ENCODE measurements at places on chromosomes 3 and 15. TPM values are rescaled to one million over a fixed set of nuclear protein-coding genes. Genes with fewer than 3 reads are reported as not detected.

DNA sequence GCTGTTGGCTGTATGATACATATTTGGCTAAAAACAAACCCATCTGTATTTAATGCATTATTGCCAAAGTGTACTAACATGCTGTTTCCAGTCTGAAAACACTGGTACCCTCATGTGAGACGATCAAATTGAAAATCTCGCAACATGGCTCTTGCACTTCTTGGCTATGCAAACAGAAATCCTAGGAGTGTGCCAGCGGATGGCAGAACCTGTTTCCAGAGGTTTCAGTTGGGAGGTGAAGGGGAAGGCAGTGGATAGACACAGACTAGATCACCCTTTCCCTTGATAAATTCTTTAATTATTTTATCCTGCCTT is 350.3 kb downstream of the TUSC7 start:
- no peaks in the 10 kb centered on the region for H3K36me3 ChIP-seq
- H3K4me3 ChIP-seq, result no peak overlapping the region
- H3K27me3 ChIP-seq, result no peaks in the 10 kb centered on the region
- peak; percentile 15 for DNase-seq
- H3K4me1 ChIP-seq, result no peaks in the 10 kb centered on the region

DNA sequence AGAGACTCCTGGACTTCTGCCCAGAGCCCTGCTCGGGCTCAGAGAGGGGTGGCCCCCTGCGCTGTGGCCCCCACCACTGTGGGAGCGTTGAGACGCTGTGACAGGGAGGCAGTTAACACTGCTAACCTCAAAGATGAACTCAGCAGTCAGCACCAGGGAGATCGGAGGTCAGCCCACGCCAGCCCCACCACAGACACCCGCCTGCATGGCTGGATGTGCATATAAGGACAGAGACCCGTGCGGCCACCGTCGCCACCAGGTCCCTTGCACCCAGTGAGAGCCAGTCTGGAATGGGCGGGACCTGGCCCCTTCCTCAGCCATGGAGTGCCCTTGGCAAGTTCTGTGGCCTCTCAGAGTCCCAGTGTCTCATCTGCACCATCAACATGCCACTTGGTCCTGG is 48.5 kb upstream of the FURIN start:
- no peaks in the 10 kb centered on the region for H3K27me3 ChIP-seq
- no peak for DNase-seq
- H3K4me3 ChIP-seq, result no peak overlapping the region
- peak overlapping the region; percentile 28 for H3K27ac ChIP-seq
- H3K4me1 ChIP-seq, result peaks cover 41% of the 10 kb centered on the region

GRCh38 chr15:99369196-99369595 is 117.9 kb downstream of the LRRC28 start:
- H3K27me3 ChIP-seq, result no peaks in the 10 kb centered on the region
- no peak for DNase-seq

DNA sequence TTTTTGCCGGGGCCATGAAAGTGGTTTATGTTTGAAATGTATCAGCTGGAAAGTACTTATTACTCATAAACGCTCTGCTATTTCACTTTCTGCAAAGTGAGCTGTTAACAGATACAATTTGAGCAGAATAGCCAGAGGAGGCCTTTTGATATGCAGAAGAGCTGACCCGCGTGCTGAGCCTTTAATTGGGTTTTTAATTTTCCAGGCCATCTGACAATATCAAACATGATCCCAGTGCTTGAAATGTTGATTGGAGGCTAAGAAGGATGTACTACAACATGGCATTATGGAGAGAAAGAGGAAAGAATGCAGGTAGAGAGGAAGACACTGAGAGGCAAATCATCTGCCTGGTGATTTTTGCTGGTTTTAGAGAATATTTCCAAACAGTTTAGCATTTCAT is 261.3 kb upstream of the MEIS2 start:
- H3K27me3 ChIP-seq, result no peaks in the 10 kb centered on the region
- DNase-seq, result no peak
- H3K4me1 ChIP-seq, result no peaks in the 10 kb centered on the region
- H3K27ac ChIP-seq, result no peak overlapping the region
- no peak overlapping the region for H3K4me3 ChIP-seq

DNA sequence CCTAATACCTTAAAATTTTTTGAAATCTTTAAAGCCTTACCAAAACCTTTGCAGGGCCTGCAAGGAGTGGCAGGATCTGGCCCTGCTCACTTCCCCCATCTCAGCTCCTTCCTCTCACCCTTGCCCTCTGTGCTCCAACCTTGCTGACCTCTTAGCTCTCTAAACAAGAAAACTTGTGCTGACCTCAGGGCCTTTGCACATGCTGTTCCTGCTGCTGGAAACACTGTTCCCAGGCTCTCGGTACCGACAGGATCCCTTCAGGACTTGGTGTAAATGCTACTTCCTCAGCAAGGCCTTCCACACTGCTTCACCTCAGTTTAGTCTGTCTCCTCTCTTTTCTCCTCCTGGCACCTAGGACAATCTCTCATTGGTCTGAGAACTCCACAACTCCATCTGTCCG is 155.4 kb upstream of the IQSEC1 start:
- DNase-seq, result no peak
- no peak overlapping the region for H3K27ac ChIP-seq
- peaks cover 12% of the 10 kb centered on the region for H3K4me1 ChIP-seq
- no peak overlapping the region for H3K4me3 ChIP-seq
- no peaks in the 10 kb centered on the region for H3K27me3 ChIP-seq
- H3K36me3 ChIP-seq, result no peaks in the 10 kb centered on the region

GRCh38 chr15:36323615-36324014 is 255.8 kb upstream of the CDIN1 start:
- no peak for DNase-seq
- H3K4me3 ChIP-seq, result no peak overlapping the region
- H3K4me1 ChIP-seq, result no peaks in the 10 kb centered on the region
- H3K27ac ChIP-seq, result no peak overlapping the region
- H3K27me3 ChIP-seq, result no peaks in the 10 kb centered on the region

DNA sequence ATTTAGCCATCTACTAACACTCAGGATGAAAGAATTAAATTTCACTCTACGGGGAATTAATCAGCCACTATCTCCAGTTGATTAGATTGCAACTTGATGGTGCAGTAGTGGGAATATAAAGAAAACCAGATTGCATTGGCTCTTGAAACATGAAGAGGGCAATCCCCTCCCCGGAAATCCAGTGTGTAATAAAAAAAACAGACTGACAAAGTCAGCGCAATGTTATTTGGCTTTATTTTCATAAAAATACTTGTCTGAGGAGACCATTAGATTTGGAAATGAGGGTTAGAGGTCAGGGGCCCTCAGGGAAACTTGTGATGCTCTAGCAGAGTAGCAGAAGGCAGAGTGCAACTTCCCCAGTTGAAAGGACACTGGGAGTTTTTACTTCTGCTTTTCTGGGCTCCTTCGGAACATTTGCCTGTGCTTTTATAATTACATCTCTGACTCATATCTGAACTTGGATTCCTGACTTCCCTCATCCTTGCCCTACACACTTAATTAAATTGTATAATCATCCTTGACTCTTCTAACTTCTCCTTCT is 326.8 kb downstream of the TUSC7 start:
- H3K27ac ChIP-seq, result no peak overlapping the region
- DNase-seq, result peak; percentile 30
- no peaks in the 10 kb centered on the region for H3K27me3 ChIP-seq
- H3K4me1 ChIP-seq, result no peaks in the 10 kb centered on the region

DNA sequence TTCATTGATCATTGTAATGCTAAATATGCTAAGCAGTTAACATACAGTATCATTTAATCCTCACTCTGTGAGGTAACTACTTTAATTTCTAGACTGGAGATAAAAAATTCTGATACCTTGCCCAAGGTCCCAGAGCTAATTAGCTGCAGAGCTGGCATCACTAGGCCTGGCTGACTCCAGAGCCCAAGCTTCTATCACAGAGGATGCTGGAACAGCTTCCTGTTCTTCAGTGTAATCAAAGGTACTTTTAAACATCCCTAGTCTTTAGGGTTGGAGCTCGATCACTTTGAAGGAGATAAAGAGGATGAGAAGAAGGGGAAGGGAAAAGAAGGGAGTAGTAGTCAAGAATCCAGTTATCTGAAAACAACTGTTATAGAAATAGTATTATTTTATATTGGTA is 37.1 kb upstream of the BOC start:
- H3K4me1 ChIP-seq, result no peaks in the 10 kb centered on the region
- H3K27me3 ChIP-seq, result no peaks in the 10 kb centered on the region
- H3K4me3 ChIP-seq, result no peak overlapping the region

DNA sequence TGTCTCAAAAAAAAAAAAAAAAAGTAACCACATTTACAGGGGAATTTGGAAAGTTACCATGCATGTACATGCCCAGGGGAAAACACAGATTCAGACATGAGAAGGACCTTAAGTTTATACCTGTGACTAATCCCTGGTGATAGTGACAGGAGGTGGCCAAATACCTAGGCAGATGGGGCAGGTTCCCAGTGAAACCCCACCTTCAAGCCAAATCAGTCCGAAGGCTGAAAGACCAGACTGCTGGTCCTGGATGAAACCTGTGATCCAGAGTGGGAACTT is 15.8 kb downstream of the SPCS1 start:
- H3K27ac ChIP-seq, result no peak overlapping the region
- H3K36me3 ChIP-seq, result no peaks in the 10 kb centered on the region
- DNase-seq, result no peak
- no peak overlapping the region for H3K4me3 ChIP-seq
- no peaks in the 10 kb centered on the region for H3K4me1 ChIP-seq
- H3K27me3 ChIP-seq, result no peaks in the 10 kb centered on the region

- no peaks in the 10 kb centered on the region for H3K27me3 ChIP-seq
- DNase-seq, result no peak
- H3K4me1 ChIP-seq, result no peaks in the 10 kb centered on the region
- H3K36me3 ChIP-seq, result no peaks in the 10 kb centered on the region
- H3K27ac ChIP-seq, result no peak overlapping the region
- no peak overlapping the region for H3K4me3 ChIP-seq
These were observed 124.8 kb upstream of the ST8SIA2 start for GRCh38 chr15:92268900-92269299.

GRCh38 chr3:100605358-100605757 is 4.0 kb upstream of the ADGRG7 start:
- H3K4me1 ChIP-seq, result no peaks in the 10 kb centered on the region
- no peak overlapping the region for H3K4me3 ChIP-seq
- H3K36me3 ChIP-seq, result no peaks in the 10 kb centered on the region
- H3K27ac ChIP-seq, result no peak overlapping the region
- DNase-seq, result no peak

- no peak overlapping the region for H3K4me3 ChIP-seq
- no peak overlapping the region for H3K27ac ChIP-seq
- H3K27me3 ChIP-seq, result no peaks in the 10 kb centered on the region
- DNase-seq, result no peak
These were observed 112.6 kb upstream of the ALCAM start for GRCh38 chr3:105254154-105254553.

- no peak overlapping the region for H3K27ac ChIP-seq
- no peak for DNase-seq
- H3K4me3 ChIP-seq, result no peak overlapping the region
- H3K27me3 ChIP-seq, result no peaks in the 10 kb centered on the region
- H3K4me1 ChIP-seq, result peaks cover 6% of the 10 kb centered on the region
These were observed 35.2 kb downstream of the IFT122 start for GRCh38 chr3:129474984-129475804.

DNA sequence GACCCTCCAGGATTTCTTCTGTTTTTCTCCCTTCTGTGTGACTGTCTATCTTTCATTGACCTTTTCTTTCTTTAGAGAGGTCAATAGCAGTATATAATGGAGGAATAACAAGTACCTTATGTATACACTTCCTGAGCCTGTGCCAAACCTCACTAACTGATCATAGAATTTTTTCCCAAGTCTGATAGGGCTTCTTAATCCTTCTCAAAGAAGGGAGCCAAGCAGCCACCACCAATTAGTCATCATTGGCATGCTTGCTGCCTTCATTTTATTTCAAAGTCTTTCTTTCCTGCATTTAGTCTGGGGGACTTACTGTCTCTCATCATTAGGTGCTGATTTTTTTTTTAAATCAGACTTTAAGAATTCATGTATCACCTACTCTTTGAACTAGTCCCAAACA is 327.0 kb downstream of the FEZF2 start:
- H3K4me1 ChIP-seq, result no peaks in the 10 kb centered on the region
- no peaks in the 10 kb centered on the region for H3K36me3 ChIP-seq
- no peak overlapping the region for H3K27ac ChIP-seq
- H3K27me3 ChIP-seq, result no peaks in the 10 kb centered on the region
- H3K4me3 ChIP-seq, result no peak overlapping the region
- no peak for DNase-seq

GRCh38 chr15:67198157-67198754 is 56.2 kb downstream of the AAGAB start:
- H3K4me1 ChIP-seq, result peaks cover 11% of the 10 kb centered on the region
- no peak for DNase-seq
- H3K4me3 ChIP-seq, result no peak overlapping the region
- no peaks in the 10 kb centered on the region for H3K27me3 ChIP-seq
- no peaks in the 10 kb centered on the region for H3K36me3 ChIP-seq

DNA sequence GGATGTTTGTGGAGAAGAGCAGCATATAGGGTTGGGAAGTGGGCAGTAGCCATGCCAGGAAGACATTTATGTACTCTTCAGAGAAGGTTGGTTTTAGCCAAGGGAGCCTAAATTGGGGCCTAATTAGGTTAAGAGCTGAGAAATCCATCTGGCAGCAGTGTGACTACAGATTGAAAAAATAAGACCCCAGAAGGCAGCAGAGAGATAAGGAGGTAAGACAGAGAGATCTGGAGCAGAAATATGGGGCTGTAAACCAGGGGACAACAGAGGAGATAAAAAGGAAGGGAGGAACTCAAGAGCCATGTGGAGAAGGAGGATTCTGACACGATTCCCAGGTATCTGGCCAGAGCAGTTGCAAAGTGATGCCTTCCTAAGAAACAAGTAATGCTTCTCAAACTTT is 23.3 kb downstream of the LYSMD2 start:
- H3K36me3 ChIP-seq, result no peaks in the 10 kb centered on the region
- H3K27me3 ChIP-seq, result no peaks in the 10 kb centered on the region
- H3K27ac ChIP-seq, result no peak overlapping the region
- no peak for DNase-seq

DNA sequence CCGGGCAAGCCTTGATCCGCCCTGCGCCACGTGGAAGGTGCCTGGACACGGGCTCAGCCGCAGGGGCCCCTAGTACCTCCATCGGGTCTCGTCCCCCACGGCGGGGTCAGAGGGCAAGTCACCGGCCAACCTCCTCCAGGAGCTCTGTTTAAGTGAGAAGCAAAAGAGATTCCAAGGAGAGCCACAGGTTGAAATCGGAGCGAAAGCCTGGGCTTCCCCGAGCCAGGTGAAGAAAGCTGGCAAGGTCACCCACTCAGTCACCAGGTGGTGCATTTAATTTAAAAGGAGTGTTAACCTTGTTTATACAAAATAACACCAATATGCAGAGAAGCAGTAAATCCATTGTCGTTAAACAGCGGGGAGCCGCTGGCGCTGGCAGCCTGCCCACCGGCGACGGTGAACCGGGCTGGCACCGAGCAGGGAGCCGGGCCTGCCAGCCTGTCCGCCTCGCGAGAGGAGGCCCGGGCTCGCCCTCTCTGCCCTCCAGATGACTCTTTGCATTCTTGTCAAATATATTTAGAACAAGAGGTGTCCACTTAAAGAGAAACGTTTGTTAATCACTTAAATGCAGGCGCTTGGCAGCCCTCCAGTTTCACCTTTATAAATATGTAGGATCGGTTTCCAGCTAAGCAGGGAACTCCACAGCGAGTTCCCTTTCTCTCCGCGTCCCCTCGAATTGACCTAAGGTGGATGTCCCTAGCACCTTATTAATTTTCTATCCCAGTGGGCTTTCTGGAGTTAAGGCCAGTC is 277.3 kb upstream of the NR2F2 start:
- no peaks in the 10 kb centered on the region for H3K36me3 ChIP-seq
- H3K27me3 ChIP-seq, result no peaks in the 10 kb centered on the region
- DNase-seq, result peak; percentile 44
- H3K4me1 ChIP-seq, result peaks cover 22% of the 10 kb centered on the region

Gene NEK11
- 3.4 TPM for total RNA-seq

Gene P2RY13
- 0.33 TPM for total RNA-seq

Gene FOXB1
- not detected for total RNA-seq

Gene SLC22A14
- total RNA-seq, result not detected

Gene RTP1
- not detected for total RNA-seq

Gene LAMB2
- 204 TPM for total RNA-seq

Gene BFSP2
- not detected for total RNA-seq

Gene BBS4
- 20.2 TPM for total RNA-seq
